NCI-H1930 (cell line): ENCODE measurements at places on chromosomes 5 and 9.

DNA sequence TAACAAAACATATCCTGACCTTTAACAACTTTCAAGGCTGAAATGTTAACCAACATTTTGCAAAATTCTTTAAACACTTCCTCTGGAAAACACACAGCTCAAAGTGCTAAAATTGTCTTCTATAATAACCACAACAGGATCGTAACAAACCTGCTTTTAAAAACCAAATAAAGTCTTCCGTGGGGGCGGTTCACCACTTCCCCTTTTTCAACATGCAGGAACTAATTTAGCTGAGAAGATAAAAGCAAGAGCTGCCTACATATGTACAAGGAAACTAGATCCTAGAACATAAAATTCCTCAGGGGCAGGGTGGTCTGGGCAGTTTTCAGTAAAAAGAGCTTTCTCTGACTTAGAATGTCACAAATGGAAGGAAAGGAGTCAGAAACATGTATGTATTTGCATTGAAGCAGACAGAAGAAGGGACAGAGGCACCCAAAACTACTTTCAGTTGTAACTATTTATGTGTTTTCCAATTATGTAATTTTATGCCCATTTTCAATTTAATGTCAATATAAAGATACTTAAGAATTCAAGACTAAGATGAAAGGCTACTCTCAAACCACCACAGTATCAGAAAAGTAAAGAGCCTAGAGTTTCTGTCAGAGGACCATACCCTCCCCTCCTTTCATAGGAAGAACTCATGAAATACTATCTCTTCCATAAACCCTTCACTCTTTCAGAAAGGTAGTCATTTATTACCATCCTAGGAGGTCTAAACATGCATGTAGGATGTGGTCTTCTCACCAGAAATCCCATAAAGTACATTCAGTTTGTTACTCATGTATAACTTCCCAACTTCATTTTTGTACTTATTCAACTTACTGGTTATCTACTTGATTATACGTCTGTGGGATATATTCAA lies 185.9 kb upstream of the RASA1 start:
- no peak for DNase-seq

GRCh38 chr9:2181792-2182191 lies 166.6 kb downstream of the SMARCA2 start:
- no peak for DNase-seq

DNA sequence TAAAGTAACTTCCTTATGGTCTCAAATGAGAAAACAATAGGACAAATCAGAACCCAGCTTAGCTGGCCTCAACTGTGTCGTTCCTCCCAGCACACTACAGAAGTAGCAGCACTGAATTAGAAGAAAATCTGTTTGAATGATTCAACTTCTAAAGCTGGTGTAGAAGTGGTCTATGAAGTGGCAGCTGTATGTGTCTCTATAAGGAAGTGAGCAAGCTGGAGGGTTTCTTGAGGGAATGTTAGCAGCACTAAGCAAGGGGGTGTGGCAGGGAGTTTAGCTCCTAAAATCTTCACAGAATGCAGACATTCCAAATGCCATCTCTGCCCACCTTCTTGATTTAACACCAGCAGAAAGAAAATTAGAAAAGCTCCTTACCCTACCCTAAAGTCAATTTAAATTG lies 4.1 kb downstream of the KLF9 start:
- no peak for DNase-seq

GRCh38 chr9:108691614-108692013 lies 164.2 kb downstream of the ACTL7B start:
- no peak for DNase-seq

DNA sequence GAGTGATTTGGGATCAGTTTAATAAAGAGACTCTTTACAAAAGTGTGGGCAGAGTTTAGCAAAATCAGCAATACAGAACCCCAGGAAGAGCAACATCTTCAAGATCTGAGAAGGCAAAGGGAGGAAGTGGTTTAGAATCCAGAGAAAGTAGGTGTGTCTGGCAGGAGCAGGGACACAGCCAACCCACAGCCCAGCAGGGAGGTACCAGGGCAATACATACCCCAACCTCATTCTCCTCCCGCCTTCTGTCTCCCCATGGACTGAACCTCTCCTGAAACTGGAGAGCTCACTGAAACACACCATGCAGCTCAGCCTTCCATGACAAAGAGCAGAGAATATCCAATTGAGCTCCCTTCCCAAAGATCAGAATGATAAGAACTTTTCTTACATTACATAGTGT lies 283.4 kb downstream of the PRELID2 start:
- DNase-seq, result no peak

DNA sequence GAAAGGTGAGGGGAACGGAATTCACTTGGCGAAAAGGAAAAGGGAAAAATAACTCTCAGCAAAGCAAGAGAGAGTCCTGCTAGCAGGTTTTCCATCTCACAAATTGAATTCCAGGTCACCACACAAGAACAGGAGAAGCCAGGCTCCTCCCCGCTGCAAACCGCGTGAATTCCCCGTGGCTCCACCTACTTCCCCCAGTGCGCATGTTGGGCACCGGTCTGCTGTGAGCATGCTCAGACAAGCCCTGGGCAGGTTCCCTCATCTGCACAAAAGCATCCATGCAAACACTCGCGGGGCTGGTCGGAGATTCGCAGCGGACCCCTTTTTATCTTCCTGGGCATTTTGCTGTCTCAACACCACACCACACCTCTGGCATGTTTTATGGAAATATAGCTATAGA lies 58.5 kb upstream of the S1PR3 start:
- DNase-seq, result peak; percentile 56

DNA sequence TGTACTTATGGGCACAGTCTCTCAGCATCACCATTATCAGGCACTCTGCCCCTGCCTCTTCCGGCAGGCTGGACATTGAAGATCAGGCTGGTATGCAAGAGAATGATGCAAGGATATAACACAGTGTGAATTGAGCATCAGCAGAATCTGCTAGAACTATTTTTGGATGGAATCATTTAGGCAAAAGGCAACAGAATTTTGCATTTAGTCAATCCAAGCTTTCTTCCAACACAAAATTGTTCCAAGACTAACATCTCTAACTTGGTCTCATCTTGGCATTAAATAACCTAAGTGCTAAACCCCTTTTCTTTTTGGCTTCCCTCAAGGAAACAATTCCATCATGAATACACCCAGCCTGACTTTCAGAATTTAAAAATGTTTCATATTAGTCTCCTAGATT lies 339.9 kb downstream of the PRELID2 start:
- DNase-seq, result no peak

DNA sequence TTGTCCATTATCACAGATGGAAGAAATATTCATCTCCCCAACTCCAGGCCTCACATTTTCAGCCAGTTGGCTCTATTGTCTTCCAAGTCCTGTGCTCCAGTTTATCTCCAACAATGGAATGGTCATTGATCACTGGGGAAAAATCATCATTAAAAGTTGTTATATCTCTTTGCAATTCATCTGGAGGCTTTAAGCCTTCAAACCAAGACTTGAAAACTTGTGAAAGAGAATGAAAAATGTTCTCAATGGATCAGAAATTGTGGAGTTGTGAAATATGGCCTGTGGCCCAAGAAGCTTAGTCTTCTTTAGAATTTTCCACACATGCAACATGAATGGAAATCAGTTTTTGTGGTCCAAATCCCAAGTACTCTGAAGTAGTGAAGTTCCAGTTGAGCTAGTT lies 569.6 kb downstream of the EBF1 start:
- no peak for DNase-seq

DNA sequence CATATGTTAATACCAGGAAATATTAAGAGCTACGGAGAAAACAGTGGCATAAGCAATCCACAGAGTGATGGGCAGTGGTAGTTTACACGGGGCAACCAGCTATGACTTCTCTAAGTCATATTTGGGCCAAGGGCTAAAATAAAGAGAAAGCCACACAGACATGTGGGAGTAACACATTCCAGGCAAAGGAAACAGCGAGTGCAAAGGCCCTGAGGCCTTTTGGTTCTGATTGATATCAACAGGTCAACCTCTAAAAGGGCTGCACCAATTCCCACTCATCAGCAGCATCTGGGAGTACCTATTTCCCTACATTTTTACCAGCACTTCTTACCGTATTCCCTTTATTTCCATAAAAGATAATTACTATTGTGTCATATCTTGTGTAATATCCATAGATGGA lies 173.4 kb downstream of the SPOCK1 start:
- no peak for DNase-seq

DNA sequence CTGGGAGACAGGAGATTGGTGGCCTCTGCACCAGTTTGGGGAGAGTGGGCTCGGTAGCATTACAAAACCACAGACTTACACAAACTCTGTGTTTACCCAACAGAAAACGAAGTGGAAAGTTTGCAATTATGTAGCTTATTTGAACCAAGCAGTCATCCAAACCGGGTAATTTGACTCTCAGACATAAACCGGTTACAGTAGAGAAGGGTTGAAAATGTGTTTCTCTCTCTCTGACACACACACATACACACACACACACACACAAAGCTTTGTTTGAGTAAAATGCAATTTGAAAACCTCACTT lies 97.1 kb upstream of the ZNF608 start:
- no peak for DNase-seq

DNA sequence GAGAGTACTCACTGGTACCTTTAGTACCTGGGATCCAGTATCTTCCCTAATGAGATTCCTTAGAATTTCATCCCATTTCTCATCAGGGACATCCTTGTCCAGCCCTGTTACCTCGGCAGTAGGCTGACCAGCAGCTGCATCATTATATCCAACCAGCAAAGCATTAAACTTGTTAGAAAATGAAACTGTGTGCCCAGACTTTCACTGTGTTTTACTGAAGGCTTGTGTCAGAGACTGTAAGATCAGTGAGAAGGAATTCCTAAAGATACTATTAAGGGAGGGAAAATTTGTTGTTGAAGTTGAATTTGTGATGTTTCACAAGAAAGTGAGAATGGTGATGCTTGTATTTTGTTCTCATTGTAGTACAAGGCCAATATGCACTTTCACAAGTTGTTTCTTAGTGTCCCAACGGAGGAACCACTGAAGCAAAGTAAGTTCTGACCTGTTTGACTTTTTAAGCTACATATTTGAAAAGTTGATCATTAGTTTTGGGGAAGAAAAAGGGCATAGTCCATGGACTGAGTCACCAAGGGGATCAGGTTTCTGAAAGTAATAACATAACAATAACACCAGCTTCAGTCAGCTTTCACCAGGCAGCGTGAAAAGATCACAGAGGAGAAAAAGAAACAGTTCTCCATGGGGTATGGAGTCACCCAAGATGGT lies 48.8 kb downstream of the GRAMD2B start:
- no peak for DNase-seq

DNA sequence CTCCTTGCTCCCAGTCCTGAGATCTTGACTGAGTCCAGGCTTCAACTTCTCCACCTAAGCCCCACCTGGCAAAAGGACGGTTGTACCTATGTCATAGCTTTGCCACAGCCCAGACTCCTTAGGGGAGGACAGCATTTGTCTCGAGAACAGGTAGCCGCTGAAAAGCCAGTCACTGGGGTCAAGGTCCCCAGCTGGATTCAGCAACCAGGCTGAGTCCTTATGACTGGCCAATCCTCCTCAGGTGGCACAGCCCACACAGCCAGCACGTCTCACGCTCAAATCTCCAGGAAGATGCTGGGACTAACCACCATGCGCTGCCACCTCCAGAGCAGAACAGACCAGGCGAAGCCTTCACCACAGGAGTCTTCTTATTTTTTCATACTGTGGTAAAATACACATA lies 27.9 kb upstream of the SMU1 start:
- no peak for DNase-seq

GRCh38 chr5:96854067-96854466 lies 22.2 kb upstream of the ERAP2 start:
- no peak for DNase-seq

GRCh38 chr5:157670662-157671591 lies at the start of gene C5orf52:
C5orf52 (plus strand) TSS chr5:157671533; CDS start chr5:157671615, 82 bp downstream.
- DNase-seq, result no peak

GRCh38 chr9:34630402-34631154 lies 1.7 kb upstream of the ARID3C start:
- DNase-seq, result no peak

DNA sequence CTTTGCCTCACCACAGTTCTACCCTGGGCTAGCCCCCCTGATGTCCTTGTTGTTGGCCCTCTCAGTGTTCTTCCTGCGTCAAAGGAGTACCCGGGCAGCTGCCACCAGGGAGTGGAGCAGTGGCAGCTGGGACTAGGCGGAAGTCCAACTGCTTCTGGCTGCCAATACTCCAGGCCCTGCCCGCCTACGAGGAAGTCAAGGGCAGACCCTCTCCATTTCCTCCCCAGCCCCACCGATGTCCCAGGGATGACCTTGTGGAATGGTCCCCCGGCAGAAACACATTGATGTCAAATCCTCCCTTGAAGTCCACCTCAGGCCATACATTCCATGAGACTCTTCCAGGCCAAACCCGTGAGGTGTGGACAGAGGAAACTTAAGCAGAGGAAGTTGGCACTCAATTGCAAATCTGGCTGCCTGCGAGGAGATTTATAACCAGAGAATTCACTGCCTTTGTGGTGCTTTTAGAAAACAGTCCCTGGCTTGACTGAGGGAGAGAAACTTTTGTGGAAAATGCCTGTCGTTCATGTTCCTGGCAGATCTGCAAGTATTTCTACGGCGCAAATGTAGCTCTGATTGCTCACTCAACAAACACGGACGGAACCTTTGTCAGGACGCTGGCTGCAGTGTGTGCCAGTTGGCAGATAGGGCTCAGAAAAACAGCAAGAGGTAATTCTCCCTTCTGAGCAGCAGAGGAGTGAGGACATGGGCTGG lies 339.7 kb downstream of the RAB3C start:
- DNase-seq, result no peak

GRCh38 chr5:139831624-139832023 lies 36.0 kb downstream of the PSD2 start:
- DNase-seq, result no peak

- DNase-seq, result no peak
Observed at GRCh38 chr9:26561928-26562327, 330.7 kb downstream of the CAAP1 start.

DNA sequence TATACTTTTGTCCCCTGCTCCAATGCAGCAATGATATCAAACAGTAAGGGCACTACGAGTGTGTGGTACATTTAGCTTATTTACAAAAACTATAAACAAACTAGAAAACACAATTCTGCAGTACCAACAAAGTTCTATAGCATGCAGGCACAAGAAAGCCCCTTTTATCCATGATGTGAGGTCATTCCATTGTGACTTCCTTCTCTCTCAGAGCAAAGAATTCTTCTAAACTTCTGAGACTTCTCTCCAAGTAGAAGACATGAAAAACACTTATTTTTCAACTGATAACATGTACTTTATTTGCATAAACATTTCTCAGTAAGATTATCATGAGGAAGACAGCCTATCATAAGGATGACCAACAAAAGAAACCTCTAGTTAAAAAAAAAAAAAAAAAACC lies 569.8 kb downstream of the TLE1 start:
- DNase-seq, result no peak

DNA sequence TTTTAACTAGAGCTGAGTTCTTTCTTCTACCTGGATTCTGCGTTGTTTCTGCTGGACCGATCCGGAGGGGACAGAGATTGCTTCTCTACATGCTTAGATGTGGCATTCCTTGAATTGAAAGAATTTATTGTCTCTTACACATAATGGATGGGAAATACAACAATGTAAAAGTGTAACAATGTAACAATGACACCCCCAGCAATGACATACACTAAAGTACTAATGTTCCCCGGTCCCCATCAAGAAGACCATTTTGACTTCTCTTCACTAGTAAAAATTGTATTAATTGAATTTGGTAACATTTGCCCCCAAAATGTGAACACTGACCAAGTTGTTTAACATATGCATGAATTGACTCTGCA lies 760.2 kb downstream of the TAF11L14 start:
- DNase-seq, result no peak
